Daoy (cell line): ENCODE measurements at places on chromosomes 6 and 20.

GRCh38 chr20:47956268-47956995 lies 171.2 kb upstream of the SULF2 start:
- DNase-seq, result peak; percentile 84

GRCh38 chr6:21459641-21460040 lies 133.9 kb upstream of the SOX4 start:
- DNase-seq, result no peak

- DNase-seq, result no peak
These were observed 128.0 kb downstream of the TENT5A start for GRCh38 chr6:81624453-81624852.

DNA sequence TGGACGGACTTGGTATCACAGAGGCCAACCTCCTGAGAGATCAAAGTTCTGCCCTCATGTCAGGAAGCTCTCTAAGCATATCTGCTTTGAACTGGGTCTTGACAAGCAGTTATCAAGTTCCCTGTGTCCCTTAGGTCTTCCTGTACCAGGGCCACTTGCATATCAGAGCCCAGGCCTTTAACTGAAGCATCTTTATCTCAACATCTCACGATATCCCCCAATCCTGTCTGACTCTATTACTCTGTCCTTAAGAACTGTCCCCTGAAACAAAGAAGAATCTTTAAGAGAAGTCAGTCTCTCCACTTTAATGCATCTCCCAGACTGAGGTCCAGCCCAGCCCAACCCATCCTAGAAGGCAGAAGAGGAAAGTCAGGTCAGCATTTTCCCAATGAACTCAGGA lies 8.2 kb downstream of the MAS1L start:
- no peak for DNase-seq

GRCh38 chr6:10514049-10514780 lies 6.9 kb upstream of the GCNT2 start:
- DNase-seq, result no peak

- DNase-seq, result no peak
These were observed 62.8 kb downstream of the GRM4 start for GRCh38 chr6:34082864-34083626.

GRCh38 chr6:166419717-166420116 lies 37.0 kb upstream of the MPC1 start:
- no peak for DNase-seq

DNA sequence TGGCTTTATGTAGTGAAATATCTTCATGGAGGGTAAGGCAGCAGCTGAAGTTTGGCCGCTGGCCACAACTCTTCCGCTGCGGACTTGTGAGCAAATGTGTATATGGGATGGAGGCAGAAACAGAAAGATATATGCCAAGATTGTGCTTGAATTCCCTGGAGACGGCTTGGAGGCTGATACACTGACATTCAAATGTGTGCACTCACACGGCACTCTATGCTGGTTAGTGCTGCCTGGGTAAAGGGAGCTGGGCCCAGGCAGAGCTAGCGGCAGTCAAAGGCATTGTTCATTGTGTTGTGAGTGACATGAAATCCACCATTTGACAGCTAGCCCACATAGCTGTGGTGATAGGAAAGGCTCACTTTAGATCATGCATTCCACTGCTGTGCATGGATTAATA lies 202.7 kb downstream of the CLIC5 start:
- DNase-seq, result no peak

- no peak for DNase-seq
These were observed 192.5 kb upstream of the PLCB4 start for GRCh38 chr20:8876366-8876765.

DNA sequence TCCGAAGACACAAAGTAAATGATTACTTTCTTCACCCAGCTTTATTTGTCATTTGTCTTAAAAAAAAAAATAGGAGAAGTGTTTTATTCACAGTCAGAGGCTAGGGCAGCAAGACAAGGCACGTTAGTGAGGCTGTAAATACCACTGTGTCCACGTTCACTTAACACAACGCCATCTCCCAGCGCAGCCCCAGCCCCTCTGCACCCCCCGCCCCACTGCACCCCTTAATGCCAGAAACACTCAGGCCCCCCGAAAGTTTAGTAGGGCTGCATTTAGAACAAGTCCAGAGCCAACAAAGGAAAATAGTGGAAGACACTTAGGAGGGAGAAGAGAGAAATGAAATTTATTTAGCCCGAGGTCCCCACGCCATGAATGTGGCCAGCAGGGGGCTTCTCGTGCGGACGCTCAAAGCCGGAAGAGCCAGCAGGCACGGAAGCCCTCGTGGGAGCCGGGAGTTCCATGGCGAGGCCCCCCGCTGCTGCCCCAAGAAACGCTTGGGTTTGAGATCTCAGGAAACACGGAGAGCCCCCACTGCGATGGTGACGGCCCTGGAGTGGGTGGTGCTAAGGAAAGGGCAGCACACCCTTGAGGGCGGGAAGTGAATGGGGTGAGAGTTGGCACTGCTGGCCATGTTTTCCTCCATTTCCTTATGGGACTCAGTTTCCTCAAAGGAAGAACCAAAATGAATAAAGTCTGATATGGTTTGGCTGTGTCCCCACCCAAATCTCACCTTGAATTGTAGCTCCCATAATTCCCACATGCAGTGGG lies 50.2 kb downstream of the IYD start:
- DNase-seq, result peak; percentile 82

DNA sequence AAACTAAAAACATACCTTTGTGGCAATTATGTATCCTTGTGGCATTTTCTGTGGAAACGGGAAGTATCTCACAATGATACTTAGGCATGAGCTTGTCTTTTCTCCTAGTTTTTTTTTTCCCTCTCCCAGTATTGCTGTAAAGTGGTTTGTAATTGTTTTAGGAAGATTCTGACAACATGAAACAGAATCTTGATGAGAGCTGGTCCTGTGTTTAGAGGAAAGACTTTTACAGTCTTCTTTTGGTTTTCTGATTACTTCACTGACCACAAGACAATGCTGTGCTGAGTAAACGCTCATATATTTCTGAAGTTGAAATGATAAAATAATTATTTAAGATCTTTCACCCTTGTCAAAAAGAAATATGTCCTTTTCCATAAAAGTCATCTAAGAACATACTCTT lies 201.2 kb downstream of the FOXC1 start:
- no peak for DNase-seq

- no peak for DNase-seq
These were observed 51.2 kb upstream of the AKIRIN2 start for GRCh38 chr6:87753131-87753685.
